ENCODE measurements at places on chromosomes 2 and 18.
A peak's percentile ranks its signal among the peaks of the same experiment; 100 is the strongest.

DNA sequence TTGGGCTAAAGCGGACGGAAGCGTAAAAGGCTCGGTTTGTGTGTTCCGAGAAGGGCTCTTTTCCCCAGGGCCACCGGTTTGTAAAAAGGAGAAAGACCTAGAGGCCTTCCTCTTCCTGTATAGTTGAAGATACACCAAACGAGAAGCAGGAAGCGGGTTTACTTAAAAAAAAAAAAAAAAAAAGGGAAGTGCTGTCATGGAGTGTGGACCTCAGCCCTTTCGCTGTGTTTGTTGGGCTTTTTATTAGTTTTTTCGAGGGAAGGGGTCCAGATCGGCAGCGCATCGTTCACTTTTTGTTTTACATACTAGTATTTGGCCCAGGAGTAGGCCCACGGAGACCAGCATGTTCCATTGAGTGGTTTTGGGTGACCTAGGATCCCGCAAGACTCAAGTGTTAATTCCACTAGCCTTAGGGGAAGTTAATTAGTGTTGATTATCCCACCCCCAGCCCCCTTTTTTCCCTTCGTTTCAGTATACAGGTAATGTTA lies 676 bp downstream of the ACTR2 start:
- no peak for DNase-seq

GRCh38 chr2:128559533-128560515 lies 241.2 kb upstream of the HS6ST1 start:
- no peak for DNase-seq

- peak; percentile 36 for DNase-seq
These were observed 34.8 kb downstream of the LBH start for GRCh38 chr2:30266051-30266621.

DNA sequence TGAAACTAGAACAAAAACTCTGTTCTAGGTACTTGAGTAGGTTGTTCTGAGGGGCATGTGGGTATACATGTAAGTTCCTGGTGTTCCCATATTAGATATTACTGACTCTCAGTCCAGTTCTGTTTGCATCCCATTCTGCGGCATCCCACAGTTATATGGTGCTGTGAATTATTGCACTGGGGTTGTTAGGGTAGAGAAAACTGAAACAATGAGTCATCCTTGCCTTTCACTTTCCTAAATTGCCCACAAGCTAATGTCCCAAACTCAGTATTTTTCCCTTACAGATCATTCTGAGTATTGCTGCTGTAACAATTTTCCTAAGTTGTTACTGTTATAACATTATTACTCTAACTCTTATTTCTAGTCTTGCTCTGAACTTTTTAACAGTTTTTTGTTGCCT lies 3.0 kb downstream of the WDR75 start:
- peak; percentile 40 for DNase-seq

GRCh38 chr18:5389356-5389755 lies 93.8 kb upstream of the ZBTB14 start:
- no peak for DNase-seq

- no peak for DNase-seq
These were observed 57.3 kb upstream of the MBOAT2 start for GRCh38 chr2:9060819-9061218.

- DNase-seq, result no peak
These were observed 596.4 kb downstream of the ERBB4 start for GRCh38 chr2:211942153-211942552.

DNA sequence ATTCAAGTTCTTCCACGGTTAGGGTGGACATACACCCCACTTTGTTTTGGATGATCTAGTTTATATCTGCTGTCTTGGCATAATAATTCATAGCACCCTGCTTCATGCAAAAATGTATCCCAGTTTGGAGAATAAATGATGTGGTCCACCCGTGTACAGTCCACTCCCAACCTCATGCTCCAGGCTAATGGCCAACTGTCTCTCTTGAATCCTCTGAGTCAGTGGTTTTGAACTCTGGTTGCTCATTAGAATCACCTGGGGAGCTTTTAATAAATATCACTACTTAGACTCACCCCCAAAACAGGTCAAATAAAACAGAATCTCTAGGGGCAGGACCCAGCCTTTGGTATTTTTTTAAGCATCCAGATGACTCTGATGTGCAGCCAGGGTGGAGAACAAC lies 78.5 kb downstream of the SDC1 start:
- peak; percentile 53 for DNase-seq

DNA sequence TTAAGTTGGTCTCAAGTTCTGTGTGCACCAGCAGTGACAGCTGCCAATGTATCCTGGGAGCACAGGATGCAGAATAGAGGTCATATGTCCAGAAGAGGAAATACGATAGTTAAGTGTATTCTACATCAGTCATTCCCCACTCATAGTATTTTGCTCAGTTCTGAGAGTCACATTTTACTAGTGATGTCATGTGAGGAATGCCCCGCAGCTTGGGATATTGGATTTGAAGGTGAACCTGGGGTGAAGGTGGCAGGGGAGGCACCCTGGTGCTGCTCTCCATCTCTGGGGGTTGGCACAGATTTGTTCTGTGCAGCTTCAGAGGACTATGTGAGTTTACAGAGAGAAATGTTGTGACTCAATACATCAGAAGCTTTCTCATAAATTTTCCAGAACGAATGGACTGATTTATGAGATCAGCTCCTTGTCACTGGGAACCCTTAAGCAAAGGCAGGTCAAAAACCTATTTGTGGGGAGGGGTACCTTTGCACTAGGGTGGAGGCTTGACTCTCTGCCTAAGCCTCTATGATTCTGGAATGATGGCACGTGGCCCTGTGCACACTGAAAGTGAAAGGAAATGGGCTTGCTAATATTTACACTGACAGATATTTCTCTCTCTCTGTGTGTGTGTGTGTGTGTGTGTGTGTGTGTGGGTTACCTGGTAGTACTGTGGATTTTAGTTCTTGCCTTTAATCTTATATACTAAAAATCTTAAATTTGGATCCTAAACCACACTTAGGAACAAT lies 95.9 kb downstream of the NEB start:
- DNase-seq, result no peak

GRCh38 chr2:225556461-225556860 lies 157.0 kb downstream of the NYAP2 start:
- no peak for DNase-seq

GRCh38 chr2:132678483-132678882 lies 8.5 kb upstream of the LYPD1 start:
- DNase-seq, result no peak

DNA sequence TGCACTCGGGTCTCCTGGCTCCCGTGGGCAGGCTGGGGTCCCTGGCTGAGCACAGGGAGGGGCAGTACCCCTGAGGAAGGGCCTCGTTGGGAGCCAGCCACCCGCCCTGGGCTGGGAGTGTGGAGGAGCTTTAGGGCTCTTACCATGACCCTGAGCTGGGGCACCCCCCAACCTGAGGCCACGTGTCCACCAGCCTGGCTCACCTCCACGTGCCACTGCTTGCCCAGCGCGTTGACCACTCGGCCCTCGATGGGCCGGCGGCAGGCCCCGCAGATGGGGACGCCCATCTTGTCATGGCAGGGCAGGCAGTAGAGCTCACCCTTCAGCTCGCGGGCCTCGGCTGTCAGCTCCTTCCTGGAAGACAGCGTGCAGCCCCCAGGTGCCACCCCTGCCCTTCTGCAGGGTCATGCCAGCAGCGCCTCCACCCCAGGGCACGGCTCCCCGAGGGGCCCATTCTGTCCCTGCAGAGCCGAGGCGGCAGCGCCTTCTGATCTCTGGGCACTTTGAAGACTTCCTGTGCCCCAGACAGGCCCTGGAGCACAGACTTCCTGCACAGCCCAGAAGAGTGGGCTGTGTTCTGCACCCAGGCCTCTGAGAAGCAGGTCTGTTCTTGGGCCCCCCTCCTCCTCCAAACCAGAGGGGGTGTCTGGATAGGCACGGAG lies 4.0 kb upstream of the GPR17 start:
- DNase-seq, result no peak

DNA sequence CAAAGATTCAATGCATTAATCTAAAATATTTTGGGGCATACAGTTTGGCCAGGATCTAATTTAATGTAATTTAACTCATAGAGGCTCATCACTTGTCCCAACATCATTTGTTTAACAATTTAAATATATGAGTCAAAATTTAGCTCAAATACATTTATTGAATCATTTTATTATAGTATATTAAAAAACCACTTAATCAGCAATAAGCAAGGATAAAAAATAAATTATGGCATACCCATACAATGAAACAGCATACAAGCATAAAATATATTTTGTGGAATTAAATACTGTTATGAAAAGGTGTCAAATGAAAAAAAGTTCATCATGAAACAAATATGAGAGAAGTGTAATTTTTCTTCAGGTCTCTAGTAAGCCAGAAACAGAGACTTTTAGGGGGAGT lies 34.9 kb downstream of the LRPPRC start:
- DNase-seq, result no peak

GRCh38 chr18:25365242-25365641 lies 13.3 kb upstream of the ZNF521 start:
- no peak for DNase-seq

GRCh38 chr2:176138526-176138922 lies 9.0 kb downstream of the HOXD8 start:
- no peak for DNase-seq

GRCh38 chr2:196586511-196586991 lies 53.0 kb upstream of the CCDC150 start:
- DNase-seq, result peak; percentile 93

GRCh38 chr2:159760326-159760725 lies 37.7 kb downstream of the CD302 start:
- DNase-seq, result no peak

DNA sequence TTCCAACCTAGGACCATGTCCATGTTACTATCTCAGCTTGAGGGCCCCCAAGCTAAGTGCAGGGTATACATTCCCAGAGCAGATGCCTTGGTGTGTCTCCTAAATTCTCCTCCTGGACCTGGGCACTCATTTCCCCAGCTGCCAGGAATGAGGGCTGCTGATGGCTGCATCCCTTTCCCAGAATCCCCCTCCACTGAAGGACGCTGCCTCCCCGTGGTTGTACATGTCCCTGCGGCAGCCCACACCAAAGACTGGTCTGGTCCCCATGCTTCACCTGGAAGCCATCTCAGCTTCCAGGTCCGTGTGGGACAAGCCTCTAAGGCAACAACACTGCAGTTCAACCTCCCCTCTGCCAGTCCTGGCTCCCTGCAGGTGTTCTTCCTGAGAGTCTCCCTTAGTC lies 14.6 kb downstream of the TMEM163 start:
- no peak for DNase-seq

DNA sequence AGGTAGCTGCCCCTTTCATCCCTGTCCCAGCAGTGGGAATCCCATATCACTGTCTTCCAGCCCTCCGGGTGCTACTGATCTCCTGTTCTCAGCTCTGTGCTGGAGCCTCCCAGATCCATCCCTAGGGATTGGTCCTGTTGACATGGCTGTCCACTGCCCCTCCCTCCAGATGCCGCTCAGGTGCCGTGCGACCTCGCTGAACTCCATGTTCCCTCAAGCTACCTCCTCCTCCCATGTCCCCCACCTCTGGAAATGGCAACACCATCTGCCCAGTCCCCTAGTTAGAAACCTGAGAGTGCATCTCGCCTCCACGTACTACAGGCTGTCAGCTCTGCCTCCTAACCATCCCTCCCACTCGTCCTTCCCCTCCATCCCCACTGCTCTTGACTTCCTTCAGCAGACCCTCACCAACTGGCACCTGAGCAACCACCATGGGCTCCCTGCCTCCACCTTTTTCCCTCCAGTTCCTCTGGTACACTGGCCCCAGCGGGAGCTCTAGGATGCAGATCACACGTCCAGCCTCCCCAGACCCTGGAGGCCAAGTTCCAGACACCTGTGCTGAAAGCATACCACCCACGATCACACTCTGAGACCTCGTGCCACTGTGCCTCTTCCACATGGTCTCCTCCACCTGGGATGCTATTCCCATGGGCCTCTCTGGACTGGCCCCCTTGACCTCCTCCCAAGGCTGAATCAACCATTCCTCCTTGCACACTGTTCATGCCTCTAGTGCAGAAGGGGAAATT lies 106.8 kb downstream of the KLHL29 start:
- no peak for DNase-seq

- DNase-seq, result peak; percentile 49
These were observed 190.8 kb downstream of the RTP5 start for GRCh38 chr2:242060212-242060835.

- peak; percentile 21 for DNase-seq
These were observed 196.1 kb upstream of the MYT1L start for GRCh38 chr2:2527148-2527547.

- no peak for DNase-seq
These were observed 86.3 kb upstream of the KCTD1 start for GRCh38 chr18:26634631-26635030.

GRCh38 chr2:176056406-176056805 lies 27.4 kb downstream of the EVX2 start:
- no peak for DNase-seq

DNA sequence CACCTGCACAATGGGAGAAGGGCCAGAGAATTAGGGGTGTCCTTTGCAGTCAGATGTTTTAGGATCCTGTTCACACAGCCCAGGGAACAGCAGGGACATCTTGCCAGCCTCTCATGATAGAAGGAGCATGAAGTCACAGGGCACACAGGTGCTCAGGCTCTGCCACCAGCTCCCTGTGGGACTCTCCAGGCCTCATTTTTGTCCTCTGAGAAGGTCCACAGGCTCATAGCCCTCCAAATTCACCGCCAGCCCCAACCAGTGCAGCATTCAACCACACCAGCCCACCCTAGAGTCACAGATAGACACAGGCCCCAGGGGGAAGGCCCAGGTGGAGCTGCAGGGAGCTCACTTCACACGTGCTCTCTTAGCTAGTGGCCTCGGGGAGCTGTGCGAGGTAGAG lies 391.7 kb downstream of the TNS1 start:
- no peak for DNase-seq

GRCh38 chr2:69918401-69918800 lies 3.5 kb downstream of the MXD1 start:
- DNase-seq, result no peak

Measured in M059J (cell line).